ENCODE measurements at places on chromosomes 3 and 15.

- DNase-seq: no peak
Measured at GRCh38 chr3:134666466-134666865, 15.6 kb upstream of the KY start.

DNA sequence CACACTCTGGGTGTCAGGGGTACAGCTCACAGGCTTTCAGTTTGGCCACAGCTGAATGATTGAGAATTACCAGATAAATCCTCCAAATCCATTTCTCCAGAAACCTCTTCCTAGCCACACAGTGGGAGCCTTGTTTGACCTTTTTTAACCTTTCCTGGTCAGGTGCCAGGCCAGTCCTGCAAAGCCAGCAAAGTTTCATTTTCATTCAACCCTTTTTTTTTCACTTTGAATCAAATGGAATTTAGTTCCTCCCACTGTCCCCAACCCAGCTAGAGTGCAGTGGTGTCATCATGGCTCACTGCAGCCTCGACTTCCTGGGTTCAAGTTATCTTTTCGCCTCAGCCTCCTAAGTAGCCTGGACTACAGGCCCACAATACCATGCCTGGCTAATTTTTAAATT is 67.8 kb downstream of the NSUN3 start:
- no peak for DNase-seq

GRCh38 chr15:77474310-77474988 is 53.8 kb downstream of the HMG20A start:
- no peak for DNase-seq

GRCh38 chr3:172354931-172355499 is 93.2 kb downstream of the GHSR start:
- no peak for DNase-seq

DNA sequence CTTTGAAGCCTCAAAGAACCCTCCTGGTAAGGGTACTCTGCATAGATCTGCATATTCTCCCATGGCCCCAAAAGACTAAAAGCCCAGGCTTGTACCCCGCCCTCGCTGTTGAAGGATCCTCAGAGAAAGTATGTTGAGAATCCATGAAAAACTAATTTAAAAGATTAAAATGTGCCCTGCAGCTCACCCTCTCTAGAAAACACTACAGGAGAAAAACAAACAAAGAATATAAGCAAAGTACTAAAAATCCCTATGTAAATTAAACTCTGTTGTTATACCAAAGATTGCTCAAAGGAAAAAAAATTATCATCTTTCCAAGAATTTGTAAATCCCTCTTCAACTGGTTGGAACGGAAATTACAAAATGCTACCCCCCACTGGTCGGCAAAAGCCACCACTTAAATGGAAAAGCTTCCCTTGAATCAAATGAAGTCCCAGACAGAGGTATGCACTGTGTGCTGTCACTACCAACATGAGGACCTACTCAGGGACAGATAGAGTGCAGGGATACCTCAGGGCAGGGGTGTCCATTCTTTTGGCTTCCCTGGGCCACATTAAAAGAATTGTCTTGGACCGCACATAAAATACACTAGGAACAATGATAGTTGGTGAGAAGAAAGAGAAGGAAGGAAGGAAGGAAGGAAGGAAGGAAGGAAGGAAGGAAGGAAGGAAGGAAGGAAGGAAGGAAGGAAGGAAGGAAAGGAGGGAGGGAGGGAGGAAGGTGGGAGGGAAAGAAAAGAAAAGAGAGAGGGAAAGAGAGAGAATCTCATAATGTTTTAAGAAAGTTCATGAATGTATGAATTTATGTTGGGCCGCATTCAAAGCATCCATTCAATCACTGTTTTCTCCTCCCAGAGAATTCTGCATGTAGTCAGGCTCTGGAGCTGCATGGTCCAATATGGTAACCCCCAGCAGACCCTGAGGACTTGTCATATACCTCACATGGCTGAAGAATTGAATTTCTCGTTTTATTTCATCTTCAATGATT is 88.1 kb downstream of the MAGI1 start:
- DNase-seq: no peak

GRCh38 chr3:153285194-153285641 is 123.2 kb downstream of the RAP2B start:
- DNase-seq: no peak

Measured in CD4-positive, alpha-beta T cell treated with Interleukin-4 for 1 hour (primary cell).